BE2C (cell line): ENCODE measurements at places on chromosomes 13 and 19.

- peak; percentile 15 for DNase-seq
Measured at GRCh38 chr13:66887088-66887487, 343.0 kb downstream of the PCDH9 start.

- DNase-seq: no peak
Measured at GRCh38 chr19:42919757-42920079, 2.0 kb upstream of the PSG6 start.

DNA sequence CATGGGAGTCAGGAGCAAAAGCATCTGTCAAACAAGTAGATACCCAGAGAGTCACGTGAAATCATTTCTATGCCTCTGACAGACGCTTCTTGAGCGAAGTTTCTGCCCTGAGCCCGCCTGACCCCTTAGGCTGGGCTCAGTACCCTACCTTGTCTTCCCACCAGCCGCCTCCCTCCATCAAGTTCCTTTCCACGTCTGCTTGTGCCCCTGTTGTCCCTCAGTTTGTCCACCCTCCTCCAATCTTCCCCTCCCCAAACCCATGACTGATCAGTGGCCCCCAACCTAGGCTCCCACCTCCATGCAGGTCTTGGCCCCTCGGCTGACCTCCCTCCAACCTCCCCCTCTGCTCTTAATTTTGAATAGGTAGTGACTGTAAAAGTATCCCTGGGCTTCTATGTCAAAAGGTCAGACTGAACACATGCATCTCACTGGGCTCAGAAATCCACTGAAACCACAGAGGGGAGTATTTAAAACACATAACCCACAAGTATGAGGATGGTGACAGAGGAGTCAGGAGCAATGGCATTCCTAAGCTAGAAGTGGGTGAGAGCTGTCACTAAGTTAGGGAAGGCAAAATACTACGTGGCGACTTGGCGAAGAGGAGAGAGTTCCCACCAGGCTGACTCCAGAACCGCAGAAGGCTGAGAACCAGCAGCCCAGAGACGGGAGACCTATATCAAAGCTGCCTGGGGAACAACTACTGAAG is 1.7 kb upstream of the ZNF446 start:
- no peak for DNase-seq

- DNase-seq: no peak
Measured at GRCh38 chr13:33272531-33273124, 12.9 kb downstream of the STARD13 start.

DNA sequence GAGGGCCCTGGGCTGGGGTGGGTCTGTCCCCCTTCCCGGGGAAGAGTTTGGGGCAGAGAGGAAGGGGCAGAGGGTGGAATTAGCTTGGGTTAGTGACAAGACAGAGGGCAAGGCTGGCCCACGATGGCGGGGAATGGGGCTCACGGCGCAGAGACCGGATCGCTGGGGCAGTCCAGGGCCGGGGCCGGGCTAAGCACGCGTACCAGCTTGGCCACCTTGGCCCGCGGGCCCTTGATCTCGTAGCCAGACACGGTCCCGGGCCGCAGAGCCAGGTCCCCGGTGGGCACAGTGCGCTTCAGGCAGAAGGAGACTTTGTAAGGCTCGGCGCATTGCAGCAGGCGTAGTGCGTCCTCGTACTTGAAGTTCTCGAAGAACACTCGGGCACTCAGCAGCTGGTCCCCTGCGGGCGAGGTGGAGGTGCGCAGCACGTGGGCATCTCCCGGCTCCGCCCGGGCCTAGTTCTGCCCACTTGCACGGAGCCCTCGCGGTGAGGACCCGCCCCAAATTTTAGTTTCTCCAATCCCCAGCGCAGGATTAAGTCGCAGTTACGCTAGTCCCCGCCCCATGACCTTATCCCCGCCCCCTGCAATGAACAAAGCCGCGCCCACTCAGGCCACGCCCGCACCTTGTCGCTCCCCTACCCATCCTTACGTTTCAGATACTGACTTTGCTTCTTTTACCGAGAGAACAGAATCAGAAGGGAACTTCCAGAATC is 8.6 kb upstream of the HIPK4 start:
- DNase-seq: peak; percentile 85

GRCh38 chr13:75220238-75220542 is 261.8 kb downstream of the TBC1D4 start:
- no peak for DNase-seq

GRCh38 chr13:57760951-57761350 is 129.4 kb downstream of the PCDH17 start:
- DNase-seq: no peak

DNA sequence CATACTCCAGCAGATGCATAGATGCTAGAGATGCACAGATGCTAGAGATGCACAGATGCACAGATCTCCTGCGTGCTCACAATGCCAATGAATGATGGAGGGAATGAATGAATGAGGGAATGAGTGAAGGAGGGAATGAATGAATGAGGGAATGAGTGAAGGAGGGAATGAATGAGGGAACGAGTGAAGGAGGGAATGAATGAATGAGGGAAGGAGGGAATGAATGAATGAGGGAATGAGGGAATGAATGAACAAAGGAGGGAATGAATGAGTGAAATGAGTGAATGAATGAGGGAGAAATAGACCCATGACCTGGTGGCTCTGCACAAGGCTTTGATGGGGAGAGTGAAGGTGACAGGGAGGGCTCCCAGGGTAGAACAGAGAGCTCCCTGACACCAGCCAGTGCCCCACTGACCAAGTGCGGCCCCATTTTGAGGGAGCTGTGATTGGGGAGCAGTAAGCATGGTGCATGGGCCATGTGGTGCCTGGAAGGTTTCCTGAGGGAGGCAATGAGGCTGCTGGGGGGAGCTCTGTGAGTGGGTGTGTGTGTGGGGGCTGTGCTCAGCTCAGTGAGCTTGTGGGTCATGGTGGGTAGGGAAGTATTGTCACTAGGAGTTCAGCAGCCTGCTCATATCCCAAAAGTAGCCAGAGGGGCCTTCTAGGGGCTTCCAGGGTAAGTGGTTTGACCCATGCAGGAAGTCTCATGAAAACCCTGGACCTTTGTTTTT is 12.7 kb downstream of the SLC27A1 start:
- DNase-seq: no peak

- no peak for DNase-seq
Measured at GRCh38 chr13:44104197-44104490, 224.4 kb downstream of the LACC1 start.

GRCh38 chr19:1284979-1285736 is 515 bp upstream of the EFNA2 start:
- no peak for DNase-seq

GRCh38 chr13:110268061-110268460 is 38.9 kb downstream of the COL4A1 start:
- no peak for DNase-seq

GRCh38 chr19:30521937-30522336 is 149.8 kb downstream of the ZNF536 start:
- DNase-seq: no peak

- no peak for DNase-seq
Measured at GRCh38 chr13:44790289-44790688, 199.0 kb downstream of the NUFIP1 start.
